ENCODE measurements at places on chromosomes 16 and 17.

DNA sequence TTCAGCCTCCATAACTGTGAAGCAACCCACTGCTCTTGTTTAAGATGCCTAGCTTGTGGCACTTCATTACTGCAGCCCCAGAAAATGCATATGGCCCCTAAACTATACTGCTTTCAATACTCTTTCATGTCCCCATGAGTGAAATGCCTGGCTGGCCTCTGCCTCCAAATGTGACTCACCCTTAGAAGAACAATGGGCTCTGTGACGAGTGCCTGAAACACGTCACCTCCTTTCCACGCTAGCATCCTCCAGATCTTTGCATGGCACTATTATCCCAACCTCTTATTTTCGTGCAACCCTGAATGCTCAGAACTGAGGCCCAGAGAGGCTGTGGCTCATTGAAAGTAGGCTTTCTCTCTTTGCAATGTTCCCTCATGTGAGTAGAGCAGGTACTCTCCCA is 233.1 kb downstream of the CBLN1 start:
- DNase-seq, result no peak

- DNase-seq, result no peak
Measured at GRCh38 chr17:54745862-54746261, 154.8 kb upstream of the TOM1L1 start.

GRCh38 chr17:2718150-2718938 is 6.8 kb upstream of the CLUH start:
- DNase-seq, result no peak

DNA sequence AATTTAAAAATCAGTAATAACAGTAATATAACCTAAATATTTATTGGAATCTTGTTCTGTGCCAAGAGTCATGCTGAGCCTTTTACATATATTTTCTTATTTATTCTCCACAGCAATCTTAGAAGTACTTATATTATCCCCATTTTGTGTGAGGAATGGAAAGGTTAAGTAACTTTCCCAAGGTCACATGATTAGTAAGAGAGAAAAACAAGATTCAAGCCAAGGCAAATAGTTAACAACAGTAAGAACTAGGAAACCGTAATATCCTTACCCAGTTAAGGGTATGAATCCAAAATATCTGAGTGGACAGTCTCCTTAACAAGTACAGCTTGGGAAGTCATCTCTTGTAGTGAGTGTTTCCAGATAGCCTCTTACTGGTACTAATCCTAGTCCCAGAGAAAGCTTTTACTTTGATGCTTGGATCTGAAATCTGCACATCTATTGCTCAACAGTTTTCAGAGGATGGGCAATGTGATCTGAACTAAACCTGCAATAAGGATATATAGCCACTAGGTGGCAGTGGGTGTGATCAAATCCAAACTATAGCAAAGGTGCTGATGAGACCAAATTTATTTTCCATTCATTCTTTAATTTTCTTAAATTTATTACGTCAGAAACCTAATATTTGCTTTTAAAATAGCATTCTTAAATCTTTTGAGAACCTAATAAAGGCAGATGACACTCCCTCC is 23.3 kb downstream of the SHISA6 start:
- DNase-seq, result no peak

GRCh38 chr17:34357398-34357797 is 1.1 kb downstream of the CCL13 start:
- no peak for DNase-seq

- DNase-seq, result no peak
Measured at GRCh38 chr17:79627184-79627765, 16.4 kb upstream of the RBFOX3 start.

DNA sequence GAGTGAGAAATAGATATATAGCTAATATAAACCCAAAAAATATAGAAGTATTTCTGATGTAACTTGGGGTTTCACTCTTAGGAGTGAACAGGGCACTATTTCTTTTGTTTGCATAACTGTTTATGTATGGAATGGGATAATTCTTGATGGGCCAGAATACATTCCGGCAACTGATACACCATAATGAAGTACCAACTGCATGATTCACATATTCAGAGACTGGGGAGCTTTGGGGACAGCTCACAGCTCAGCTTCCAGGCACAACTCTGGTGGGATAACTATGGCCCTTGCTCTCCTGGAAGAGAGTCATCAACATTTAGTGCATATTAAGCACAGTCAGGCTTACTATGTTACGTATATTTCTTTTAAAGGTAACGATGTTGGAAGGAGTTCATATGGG is 42.1 kb upstream of the ADCY7 start:
- no peak for DNase-seq

- no peak for DNase-seq
Measured at GRCh38 chr17:48842746-48843145, 11.9 kb downstream of the CALCOCO2 start.

GRCh38 chr17:28097901-28098300 is 55.4 kb downstream of the NLK start:
- no peak for DNase-seq

DNA sequence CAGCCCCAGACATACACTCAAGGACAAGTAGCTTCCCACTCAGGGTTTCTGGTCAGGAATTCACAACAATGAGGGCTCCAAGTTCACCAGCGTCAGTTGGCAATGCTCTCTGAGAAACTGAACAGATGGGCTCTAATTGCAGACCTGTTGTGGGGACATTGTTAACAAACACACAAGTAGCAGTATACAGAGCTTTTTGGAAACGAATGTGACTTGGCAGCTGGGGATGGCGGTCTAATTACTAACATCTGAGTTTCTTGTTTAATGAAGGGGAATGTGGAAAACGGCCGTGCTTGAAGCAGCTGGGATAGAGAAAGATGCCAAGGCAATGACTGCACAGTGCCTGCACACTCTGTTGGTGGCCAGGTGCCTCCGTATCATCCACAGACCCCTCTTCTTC is 316.1 kb upstream of the IRX3 start:
- DNase-seq, result no peak

DNA sequence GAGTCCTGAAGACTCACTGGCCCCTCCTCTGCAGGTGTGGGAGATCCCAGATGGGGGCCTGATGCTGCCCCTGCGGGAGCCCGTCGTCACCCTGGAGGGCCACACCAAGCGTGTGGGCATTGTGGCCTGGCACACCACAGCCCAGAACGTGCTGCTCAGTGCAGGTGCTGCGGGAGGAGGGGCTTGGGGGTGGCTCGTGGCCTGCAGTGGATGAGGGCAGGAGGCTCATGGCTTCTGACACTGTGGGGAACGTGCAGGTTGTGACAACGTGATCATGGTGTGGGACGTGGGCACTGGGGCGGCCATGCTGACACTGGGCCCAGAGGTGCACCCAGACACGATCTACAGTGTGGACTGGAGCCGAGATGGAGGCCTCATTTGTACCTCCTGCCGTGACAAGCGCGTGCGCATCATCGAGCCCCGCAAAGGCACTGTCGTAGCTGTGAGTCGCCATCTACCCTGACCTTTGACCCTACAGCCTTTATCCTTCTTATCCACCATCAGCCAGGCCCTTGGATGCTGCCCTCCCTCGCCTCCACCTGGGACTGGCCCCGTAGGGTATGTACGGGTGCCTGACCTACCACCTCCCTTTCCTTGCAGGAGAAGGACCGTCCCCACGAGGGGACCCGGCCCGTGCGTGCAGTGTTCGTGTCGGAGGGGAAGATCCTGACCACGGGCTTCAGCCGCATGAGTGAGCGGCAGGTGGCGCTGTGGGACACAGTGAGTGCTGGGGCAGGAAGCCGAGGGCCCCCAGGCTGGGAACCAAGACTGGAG is 3.6 kb downstream of the CORO1A start:
- DNase-seq, result peak; percentile 67

- DNase-seq, result no peak
Measured at GRCh38 chr17:82358465-82359350, at the start of gene TEX19. Gene TEX19 (plus strand): TSS chr17:82359247. CDS start chr17:82362151, 2,904 bp downstream.

- no peak for DNase-seq
Measured at GRCh38 chr17:35529866-35530265, 7.6 kb downstream of the SLFN12L start.

DNA sequence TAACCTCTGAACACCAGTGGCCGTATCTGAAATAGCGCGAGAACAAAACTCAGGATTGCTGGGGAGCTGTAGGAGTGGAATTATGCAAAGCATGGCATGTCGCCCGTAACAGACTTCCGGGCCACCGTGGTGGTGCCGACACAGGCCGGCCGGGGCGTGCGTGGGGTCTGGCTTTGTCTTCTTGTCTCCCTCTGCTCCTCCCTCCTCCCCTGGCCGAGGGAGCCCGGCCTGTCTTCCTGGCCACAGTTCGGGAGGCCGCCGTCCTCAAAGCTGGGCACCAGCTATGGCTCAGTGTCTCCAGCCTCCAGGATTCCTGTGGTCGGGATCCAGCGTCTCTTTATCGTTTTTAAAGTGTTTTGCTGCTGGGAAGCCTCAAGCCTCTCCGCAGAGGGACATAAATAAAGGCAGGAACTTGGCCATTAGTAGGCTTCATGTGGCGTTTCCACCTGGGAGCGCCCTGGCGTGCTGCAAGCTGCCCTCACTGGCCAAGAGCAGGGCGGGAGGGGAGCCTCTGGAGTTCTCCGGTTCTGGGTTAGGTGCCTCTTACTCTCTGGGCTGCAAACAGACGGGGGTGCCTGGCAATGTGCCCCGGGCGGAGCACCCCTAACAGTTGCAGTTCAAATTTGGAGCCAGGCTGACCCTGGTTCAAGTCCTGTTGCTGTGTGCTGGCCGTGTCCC is 22.0 kb upstream of the NPTX1 start:
- no peak for DNase-seq

- no peak for DNase-seq
Measured at GRCh38 chr17:64551461-64551860, 44.7 kb downstream of the CEP95 start.

DNA sequence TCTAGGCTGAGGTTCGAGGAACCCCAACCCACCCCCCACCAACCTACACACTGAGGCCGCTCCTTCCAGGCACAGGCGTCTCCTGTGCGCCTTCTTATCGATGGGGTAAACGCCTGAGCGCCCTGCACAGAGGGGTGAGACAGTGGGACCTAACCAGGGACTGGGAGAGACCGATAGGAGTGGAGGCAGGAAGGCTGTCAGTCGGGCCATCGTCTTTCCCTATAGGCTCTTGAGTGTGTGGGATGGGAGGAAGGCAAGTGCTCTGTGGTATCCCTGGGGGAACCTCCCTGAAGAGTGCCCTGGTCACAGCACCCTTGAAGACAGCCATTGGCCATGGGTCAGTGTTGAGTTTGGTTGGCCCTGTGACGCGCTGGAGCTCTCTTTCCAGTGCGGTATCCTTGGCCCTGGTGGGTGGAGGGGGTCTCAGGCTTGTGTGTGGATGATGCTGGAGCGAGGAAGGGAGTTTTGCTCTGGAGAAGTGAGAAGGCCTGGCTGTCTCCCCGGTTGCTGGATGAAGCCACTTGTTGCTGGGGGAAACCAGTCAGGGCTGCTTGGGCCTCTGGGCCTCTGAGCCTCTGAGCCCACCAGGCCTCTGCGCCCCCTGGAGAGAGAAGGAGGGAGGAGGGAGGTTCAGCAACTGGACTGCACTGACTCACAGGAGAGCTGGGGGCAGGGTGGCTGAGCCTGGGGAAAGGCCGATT is 1.7 kb downstream of the GPRC5C start:
- DNase-seq, result no peak

DNA sequence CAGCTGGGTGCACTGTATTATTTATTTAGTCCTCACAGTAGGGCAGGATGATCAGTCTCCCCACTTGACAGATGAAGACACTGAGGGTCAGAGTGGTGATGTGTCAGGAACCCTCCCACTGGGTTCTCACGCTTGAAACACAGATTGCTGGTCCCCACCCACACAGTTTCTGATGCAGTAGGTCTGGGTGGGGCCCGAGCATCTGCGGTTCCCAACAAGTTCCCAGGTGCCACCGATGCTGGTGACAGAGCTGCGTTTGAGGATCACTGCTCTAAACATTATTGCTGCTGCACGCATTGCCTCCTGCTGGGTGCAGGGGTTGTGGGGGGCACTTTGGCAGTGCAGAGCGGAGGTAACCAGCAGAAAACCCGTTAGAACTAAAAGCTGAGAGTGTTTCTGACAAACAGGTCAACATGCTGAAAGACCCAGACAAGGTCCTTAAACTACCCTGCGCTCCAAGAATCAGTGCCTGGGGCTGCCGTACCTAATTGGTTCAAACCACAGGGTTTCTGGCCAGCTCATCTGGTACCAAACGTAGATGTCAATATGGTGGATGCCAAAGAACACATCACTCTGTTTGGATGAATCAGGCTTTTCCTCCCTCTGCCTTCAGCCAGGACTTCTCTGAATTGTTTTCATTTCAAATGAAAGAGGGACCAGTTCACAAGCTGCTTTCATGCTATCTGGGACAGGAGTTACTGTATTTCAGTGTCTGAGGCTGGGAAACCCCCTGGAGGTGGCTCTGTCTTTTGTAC is 76.0 kb downstream of the ABCC1 start:
- peak; percentile 5 for DNase-seq

GRCh38 chr16:63883091-63883490 is 1238.8 kb downstream of the CDH11 start:
- no peak for DNase-seq

DNA sequence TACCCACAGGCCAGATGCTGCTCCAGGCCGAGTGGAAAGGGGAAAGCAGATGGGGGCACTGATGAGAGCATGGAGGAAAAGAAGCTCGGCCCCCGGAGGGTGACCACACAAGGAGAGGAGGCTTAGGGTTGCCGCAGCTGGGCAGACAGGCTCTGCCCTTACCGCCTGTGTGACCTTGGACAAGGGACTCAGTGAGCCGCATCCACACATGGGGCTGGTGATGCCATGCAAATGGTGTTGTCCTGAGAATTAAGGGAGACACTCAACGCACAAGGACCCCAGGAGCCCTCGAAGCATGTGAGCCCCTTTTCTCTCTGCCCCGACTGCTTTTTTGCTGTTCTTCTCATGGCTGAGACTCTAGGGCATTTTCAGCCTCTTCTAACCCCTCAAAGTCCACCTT is 61.0 kb downstream of the PLXDC1 start:
- no peak for DNase-seq

DNA sequence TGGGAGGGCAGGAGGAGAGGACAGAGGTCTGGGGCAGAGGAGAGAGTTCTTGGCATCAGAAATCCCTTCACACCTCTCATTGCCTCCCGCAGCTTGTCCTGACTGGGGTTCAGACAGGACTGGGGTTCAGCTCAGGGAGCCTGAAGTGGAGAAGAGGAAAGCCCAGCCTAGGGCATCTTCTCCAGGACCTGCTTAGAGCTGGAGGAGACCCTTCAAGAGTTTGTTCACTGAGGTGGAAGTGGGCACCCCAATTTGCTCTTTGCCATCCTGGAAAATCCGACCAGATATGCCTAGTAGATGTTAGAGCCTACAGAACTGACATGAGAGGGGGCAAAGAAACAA is 2.0 kb downstream of the HOXB3 start:
- DNase-seq, result no peak

DNA sequence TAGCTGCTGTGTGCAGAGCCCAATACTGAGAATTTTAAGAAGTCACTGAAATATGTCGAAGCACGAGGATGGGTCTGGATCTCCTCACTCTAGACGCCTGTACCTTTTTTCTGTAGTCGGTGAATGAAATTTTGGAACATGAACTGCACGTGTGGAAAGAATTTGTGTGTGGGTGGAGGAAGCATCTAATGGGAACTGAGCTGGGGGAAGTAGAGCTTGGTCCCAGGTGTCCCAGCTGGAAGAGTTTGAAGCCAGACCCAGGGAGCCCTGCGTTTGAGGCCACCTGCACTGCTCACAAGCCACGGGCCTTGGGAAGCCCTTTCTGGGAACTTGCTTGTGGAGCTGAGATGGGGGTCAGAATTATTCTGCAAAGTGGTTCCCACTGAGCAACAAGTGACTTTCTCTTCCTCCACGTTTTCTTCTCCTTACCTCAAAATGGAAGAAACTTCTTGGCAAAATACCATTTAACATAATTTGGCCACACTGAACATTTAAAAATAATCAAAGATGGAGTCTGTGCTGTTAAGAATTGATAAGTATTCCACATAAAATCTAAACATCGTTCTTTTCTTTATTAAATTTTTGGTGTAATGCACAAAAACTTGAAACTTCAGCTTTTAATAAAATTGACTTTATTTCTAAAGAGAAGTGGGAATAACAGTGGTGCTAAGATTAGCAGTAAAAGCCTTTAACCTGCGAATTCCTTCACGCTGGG is 163.8 kb downstream of the PRKCA start:
- no peak for DNase-seq
